Fibroblast of lung (primary cell): ENCODE measurements at places on chromosomes 11 and 22.

GRCh38 chr11:48043991-48044512 is 63.7 kb downstream of the PTPRJ start:
- DNase-seq, result no peak

DNA sequence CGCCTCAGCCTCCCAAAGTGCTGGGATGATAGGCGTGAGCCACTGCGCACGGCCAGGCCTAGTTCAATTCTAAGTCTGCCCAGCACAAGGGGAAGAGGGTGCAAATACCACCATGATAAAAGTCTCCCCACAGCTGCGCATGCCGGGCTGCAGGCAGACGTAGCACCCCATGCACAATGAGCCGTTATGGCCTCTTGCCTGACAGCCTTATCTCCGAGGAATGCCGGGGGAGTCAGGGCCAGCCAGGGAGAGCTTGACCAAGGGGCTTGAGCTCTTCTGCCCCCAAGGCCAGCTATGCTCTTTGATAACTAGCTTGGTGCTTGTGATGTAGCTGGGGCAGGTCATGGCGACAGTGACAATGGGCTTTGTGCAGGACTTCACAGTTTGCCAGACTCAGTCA is 13.7 kb upstream of the SCUBE1 start:
- DNase-seq, result no peak

- DNase-seq, result peak; percentile 34
Measured at GRCh38 chr11:133134314-133135173, 397.8 kb downstream of the OPCML start.

- DNase-seq, result no peak
Measured at GRCh38 chr11:60482361-60482760, 10.2 kb upstream of the MS4A12 start.

- DNase-seq, result peak; percentile 59
Measured at GRCh38 chr11:78791254-78791653, 216.6 kb upstream of the NARS2 start.

DNA sequence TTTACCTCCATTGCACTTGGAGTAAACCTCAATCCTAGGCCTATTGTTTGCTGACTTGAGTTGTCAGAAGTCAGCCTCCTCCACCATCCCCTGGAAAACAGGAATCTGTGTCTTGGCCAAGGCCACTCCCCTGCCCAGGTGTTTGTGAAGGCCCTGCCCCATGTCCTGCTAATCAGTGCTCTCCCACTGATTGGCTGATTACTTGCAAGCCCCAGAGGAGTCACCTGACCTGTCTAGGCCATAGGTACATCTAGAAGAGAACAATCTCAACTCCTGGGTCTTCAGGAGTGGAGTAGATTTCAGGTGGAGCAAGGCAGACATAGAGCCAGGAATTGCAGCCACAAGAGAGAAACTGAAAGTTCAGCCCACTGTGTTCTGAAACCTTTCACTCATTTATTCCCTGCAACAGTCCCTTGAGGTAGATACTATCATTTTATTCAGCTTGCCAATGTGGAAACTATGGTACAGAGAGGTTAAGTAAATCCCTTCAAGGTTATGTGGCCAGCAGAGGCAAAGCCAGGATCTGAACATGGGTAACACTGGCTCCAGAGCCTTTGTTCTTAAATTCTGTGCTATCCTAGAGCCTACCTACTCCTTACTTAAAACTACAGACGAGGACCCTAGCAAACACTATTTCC is 10.4 kb downstream of the OAF start:
- no peak for DNase-seq

- no peak for DNase-seq
Measured at GRCh38 chr22:31123292-31123602, 481 bp downstream of the INPP5J start.

- DNase-seq, result peak; percentile 61
Measured at GRCh38 chr11:10725114-10725906, 25.7 kb upstream of the CTR9 start.

DNA sequence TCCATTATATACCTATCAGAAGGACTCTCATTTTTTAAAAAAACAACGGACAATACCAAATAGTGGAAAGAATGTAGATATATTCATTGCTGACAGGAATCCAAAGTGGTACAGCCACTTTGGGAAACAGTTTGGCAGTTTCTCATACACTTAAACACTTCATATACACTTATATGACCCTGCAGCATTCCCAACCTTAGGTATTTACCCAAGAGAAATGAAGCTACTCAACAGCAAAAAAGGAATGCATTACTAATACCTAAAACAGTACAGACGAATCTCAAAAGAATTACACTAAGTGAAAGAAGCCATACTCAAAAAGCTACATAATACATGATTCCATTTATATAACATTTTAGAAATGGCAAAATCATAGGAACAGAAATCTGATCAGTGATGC is 51.5 kb downstream of the RBFOX2 start:
- no peak for DNase-seq

- no peak for DNase-seq
Measured at GRCh38 chr11:67450796-67451657, 1.5 kb downstream of the GPR152 start.

DNA sequence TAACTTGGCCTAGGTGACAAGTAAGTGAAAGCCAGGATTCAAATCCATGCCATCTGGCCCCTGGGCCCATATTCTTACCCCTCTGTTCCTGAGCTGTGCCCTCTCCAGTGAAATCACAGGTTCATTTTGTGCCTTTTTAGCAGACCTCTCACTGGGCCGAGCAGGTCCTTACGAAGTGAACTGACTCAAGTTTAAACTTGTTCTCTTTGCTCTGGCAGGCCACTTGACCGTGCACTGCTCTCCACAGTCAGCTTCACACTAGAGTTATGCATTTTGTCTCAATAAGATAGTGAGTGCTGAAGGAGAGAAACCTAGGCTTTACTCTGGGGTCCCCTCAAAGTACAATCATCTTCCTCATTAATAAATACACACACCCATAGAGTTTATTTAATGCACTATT is 40.7 kb downstream of the ARFGAP3 start:
- DNase-seq, result no peak

DNA sequence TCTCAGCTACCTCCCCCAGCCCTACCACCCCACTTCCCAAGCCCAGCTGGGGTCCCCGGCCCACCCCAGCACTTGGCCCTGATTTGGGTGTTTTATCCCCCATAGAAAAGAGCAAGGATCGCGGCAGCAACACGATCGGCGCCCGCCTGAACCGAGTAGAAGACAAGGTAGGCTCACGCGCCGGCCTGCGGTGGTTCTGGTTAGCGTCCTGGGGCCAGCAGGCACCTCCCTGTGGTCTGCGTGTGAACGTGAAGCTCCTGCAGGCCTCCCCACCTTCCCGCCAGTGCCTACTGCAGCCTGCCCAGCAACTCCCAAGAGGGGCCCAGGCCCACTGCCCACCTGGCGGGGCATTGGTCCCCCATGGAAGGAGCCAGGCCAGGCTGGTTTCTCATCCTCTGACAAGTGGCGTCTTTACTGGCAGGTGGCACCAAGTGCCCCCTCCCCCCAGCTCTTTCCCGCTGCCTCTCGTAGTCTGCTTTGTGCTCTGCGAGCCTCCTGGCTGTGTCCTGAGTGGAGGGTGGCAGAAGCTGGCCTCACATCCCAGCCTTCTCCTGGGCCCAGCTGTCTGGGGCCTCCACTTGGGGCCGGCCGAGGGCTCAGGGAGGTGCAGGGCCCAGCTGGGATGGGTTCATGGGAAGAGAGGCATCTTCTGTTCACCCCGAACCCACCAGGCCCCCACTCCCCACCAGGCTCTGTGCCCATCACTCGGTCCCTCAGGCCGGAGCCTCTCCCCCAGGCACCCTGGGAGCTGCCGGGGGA is 78.3 kb upstream of the KCNQ1OT1 start:
- no peak for DNase-seq

GRCh38 chr11:31117038-31117437 is 252.5 kb downstream of the DCDC1 start:
- DNase-seq, result no peak

DNA sequence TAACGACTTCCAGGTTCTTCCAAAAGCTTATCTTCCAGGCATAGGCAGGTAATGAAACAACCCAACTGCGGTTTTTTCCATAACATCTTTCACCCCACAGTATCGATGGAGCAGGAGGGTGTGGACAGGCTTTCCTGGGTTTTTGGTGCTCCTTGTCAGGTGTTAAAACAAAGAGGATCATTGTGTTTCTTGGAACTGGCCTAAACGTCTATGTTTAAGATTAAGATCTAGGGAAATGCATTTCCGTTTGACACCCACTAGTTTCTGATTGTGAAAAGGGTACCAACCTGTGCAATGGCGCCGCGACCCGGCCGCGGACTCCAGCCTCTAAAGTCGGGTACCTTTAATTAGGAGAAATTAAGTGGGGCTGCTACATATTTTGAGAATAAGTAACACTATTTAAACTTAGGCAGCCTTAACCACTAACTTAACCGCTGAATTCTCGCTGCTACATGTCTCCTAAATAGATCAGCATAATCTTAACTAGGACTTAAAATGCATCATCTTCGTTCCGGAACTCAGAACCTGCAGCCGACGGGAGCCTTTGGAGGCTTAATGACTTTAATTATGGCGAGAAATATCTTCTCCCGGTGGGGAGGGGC is 31.5 kb downstream of the C22orf31 start:
- peak; percentile 85 for DNase-seq

DNA sequence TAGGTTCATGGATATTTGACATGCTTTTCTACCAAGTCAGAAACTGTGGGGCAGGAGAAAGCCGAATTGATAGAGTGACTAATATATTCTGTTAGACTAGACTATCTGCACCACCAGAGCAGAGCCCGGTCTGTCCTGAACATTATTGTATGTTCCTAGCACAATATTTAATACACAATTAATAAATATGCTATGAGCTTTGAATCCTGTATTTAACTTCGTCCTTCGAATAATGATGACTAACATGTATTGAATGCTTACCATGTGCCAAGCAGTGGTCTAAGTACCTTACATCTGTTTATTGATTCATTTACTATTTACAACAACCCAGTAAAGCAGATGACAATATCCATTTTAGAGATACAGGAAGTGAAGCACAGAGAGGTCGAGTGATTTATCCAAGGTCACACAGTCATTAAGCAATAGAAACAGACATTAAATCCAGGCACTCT is 44.8 kb upstream of the ANO3 start:
- DNase-seq, result peak; percentile 26

DNA sequence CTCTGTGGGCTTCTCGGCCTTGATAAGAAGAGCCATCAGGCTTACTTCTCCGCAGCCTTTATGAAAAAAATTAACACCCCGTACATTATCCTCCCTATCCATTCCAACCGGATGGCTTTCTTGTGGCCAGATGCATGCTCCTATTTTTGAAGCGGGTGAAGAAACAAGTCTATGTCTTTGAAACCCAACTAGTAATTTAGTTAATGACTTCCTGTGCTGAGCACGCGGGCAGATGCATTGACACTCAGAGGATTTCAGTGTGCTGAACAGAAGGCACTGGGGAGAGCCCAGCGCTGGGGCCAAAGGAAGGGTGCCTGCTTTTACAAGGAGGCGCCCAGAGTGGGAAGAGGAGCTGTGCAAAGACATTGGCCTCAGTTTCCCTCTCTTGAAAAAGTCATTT is 53.3 kb downstream of the ARHGAP8 start:
- no peak for DNase-seq

DNA sequence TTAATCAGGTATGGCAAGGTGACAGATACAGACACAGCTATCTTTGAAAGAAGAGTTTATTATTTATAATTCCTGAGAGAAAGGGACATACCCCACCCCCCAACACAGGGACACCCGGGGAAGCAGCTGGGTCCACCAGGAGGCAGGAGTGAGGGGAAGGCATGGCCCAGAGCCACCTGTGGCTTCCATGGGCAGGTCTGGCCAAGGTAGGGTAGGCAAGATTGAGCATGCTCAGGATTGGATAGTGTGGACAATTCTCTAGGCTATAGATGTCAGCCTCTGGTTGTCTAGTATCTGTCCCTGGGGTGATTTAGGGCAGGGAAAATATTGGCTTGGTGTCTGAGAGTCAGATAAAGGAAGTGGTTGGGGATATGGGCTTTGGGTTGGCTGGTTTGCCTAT is 27.5 kb upstream of the SMIM35 start:
- no peak for DNase-seq

DNA sequence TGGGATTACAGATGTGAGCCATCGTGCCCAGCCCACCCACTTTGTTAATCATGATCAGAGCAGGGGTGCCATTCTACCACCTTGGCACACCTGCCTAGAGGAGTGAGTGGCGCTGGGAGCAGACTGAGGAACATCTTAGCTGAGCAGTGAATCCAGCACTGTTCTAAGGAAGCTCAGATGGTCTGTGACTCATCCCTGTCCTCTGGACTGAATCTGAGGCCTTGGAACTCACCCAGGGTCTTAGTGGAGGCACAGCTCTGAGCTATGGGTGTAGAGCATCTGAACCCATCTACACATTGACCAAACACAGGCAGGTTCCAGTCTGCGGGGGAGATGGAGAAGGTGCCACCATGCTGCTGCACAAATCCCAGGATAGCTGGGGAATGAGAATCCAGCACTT is 14.9 kb downstream of the PGAP2 start:
- DNase-seq, result peak; percentile 74

GRCh38 chr22:49811020-49811791 is 16.5 kb downstream of the BRD1 start:
- no peak for DNase-seq

- DNase-seq, result peak; percentile 45
Measured at GRCh38 chr11:9574622-9575259, 1.3 kb downstream of the WEE1 start.

DNA sequence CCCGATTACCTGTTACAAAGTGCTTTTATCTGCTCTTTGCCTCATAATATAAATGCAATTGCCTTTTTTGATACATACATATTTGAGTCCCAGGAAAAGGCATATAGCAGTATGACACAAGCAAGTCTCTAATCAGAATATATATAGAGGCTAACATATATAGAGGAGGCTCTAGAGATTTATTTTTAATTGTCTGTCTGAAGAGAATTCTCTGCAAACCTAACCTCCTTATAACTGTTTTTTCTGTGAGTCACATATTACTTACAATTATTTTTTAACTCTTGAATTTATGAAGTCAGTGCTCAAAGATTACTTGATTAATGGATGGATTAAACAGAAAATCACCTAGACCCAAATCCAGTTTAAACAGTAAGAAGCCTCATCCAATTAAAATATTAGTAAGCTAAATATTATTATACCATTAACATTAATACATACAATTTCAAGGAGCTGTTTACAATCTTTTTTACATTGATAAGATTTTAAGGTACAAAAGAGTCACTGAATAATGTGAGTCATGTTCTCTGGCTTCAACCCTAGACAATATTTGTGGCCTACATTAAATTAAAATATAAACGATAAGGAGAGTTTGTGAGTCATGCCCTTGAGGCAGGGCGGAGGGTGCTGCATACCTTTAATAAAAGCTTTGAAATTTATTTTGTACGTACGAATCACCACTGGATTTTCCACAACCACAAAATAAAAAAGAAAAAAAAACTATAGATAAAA is 19.2 kb upstream of the MMP13 start:
- DNase-seq, result peak; percentile 64

DNA sequence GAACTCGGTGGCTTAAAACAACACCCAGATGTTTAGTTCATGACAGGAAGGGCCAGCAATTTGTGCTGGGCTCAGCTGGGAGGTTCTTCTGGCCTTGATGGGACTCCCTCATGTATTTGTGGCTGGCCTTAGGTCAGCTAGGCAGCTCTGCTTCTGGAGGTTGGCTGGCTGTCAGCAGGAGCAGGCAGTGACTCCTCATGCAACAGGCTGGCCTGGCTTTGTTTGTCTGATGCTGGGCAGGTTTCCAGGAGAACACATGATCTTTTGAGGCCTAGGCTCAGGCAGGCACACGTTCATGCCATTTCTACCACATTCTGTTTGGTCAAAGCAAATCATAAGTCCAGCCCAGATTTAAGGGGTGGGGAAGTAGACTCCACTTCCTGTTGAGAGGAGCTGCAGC is 571.2 kb downstream of the TBC1D22A start:
- DNase-seq, result peak; percentile 59

- no peak for DNase-seq
Measured at GRCh38 chr11:69540118-69541000, 58.9 kb downstream of the LINC01488 start.

GRCh38 chr22:40533712-40534378 is 102.7 kb downstream of the MRTFA start:
- peak; percentile 72 for DNase-seq
